ENCODE measurements at places on chromosomes 6 and 20. TPM values are rescaled to one million over a fixed set of nuclear protein-coding genes. Genes with fewer than 3 reads are reported as not detected.

DNA sequence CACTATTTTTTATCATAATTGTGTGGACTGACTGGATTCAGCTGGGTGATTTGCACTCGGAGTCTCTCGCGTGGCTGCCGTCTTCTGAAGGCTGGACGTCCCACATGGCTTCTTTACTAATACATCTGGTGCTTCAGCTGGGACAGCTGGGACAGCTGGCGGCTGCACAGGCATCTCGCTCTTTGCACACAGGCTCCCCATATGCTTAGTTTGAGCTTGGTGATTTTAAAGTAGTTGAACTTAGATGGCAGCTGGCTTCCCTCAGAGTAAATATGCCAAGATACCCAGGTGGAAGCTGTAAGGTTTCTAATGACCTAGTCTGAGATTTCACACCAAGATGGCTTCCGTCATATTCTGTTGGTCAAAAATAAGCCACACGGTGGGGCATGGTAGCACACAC is 38.7 kb upstream of the PPP1R3G start:
- H3K4me3 ChIP-seq = no peak overlapping the region
- peaks cover 8% of the 10 kb centered on the region for H3K36me3 ChIP-seq
- no peak overlapping the region for H3K27ac ChIP-seq
- DNase-seq = no peak
- no peaks in the 10 kb centered on the region for H3K27me3 ChIP-seq
- no peaks in the 10 kb centered on the region for H3K4me1 ChIP-seq

GRCh38 chr6:106169517-106169916 is 83.4 kb downstream of the PRDM1 start:
- H3K4me3 ChIP-seq = no peak overlapping the region
- no peak overlapping the region for H3K27ac ChIP-seq
- H3K4me1 ChIP-seq = peaks cover 9% of the 10 kb centered on the region
- no peak for DNase-seq
- no peaks in the 10 kb centered on the region for H3K36me3 ChIP-seq
- H3K27me3 ChIP-seq = no peaks in the 10 kb centered on the region

DNA sequence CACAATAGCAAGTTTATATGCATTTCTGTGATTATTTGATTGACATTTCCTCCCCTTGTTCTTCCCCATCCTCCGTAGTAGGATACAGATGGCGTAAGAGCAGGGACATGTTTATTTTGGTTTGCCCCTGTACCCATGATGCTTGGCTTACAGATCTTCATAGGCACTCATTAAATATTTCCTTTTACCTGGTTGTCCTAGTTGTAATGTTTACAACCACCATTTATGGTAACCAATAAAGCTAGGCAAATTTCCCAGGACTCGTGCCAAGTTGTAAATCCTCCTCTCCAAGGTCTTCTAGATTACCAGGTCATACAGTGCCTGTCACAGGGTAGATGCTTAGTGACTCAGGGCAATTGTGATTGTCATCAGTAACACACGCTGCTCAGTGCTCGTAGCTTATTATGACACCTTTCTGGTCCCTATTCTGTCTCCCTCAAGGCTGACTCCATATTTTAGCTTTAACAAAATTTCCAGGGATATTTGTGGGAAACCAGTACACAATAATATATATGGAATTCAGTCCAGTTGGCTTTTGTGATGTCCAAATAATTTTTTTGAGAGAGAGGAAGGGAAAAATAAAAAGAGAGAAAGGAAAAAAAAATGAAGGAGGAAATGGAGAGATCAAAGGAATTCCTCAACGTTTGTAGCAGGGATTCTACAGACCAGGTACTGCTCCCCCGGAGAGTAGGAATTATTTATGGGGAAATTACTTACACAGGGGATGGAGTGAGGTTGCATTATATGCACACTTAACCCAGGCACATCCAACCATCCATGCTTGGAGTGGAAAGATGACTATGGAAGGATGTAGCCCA is 24.6 kb downstream of the CYP24A1 start:
- H3K27me3 ChIP-seq = peaks cover 13% of the 10 kb centered on the region
- DNase-seq = no peak
- H3K4me3 ChIP-seq = no peak overlapping the region
- H3K27ac ChIP-seq = no peak overlapping the region
- no peaks in the 10 kb centered on the region for H3K4me1 ChIP-seq

DNA sequence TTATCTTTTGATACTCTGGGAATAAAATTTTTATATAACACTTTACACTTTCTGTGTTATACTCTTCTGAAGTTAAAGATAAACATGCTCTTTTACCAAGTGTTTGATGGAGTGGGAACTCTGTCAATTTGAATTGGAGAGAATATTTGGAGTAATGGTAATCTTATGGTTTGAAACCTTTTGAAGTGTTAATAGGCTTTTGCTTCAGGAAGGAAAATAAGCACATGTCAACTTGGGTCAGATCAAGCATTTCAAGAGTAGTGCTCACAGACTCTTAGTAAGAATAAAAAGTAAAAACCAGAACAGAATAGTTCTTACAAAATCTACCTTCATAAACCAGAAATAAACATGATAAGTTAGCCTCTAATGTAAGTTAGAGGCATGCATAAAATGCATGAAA is 24.4 kb upstream of the IRAK1BP1 start:
- no peak for DNase-seq
- H3K36me3 ChIP-seq = no peaks in the 10 kb centered on the region
- H3K27me3 ChIP-seq = peaks cover 23% of the 10 kb centered on the region
- H3K27ac ChIP-seq = no peak overlapping the region

GRCh38 chr6:89037141-89037900 is 43.2 kb upstream of the PNRC1 start:
- H3K27ac ChIP-seq = no peak overlapping the region
- H3K4me3 ChIP-seq = no peak overlapping the region
- no peaks in the 10 kb centered on the region for H3K36me3 ChIP-seq
- no peaks in the 10 kb centered on the region for H3K27me3 ChIP-seq

- DNase-seq = no peak
- peaks cover 11% of the 10 kb centered on the region for H3K4me1 ChIP-seq
- H3K27me3 ChIP-seq = peaks cover 5% of the 10 kb centered on the region
- H3K27ac ChIP-seq = no peak overlapping the region
- H3K4me3 ChIP-seq = no peak overlapping the region
- no peaks in the 10 kb centered on the region for H3K36me3 ChIP-seq
These were observed 630.8 kb downstream of the PHF3 start for GRCh38 chr6:64266351-64266821.

TRIM31 gene
- total RNA-seq = not detected

C6orf141 gene
- total RNA-seq = not detected

PBOV1 gene
- total RNA-seq = not detected

Data from osteocyte (in vitro differentiated cells).